Cardiac ventricle fibroblast (primary cell): ENCODE measurements at places on chromosomes 3 and 15. TPM values are rescaled to one million over a fixed set of nuclear protein-coding genes. Genes with fewer than 3 reads are reported as not detected.

The MAGEF1 gene
- total RNA-seq = 19.0 and 22.5 TPM in 2 replicates

The DUOXA2 gene
- not detected in 2 replicates for total RNA-seq

The BMF gene
- total RNA-seq = 2.1 and 2.3 TPM in 2 replicates

The ULK3 gene
- 9.0 and 15.6 TPM in 2 replicates for total RNA-seq

The ARRDC4 gene
- total RNA-seq = 7.0 and 9.8 TPM in 2 replicates

The BHLHE40 gene
- total RNA-seq = 13.3 and 14.5 TPM in 2 replicates

The ATP13A5 gene
- total RNA-seq = not detected in 2 replicates
